ENCODE measurements at places on chromosomes 3 and 15. TPM values are rescaled to one million over a fixed set of nuclear protein-coding genes. Genes with fewer than 3 reads are reported as not detected.
A peak's percentile ranks its signal among the peaks of the same experiment; 100 is the strongest.

GRCh38 chr15:37792351-37792750 is 142.1 kb upstream of the TMCO5A start:
- DNase-seq = no peak

DNA sequence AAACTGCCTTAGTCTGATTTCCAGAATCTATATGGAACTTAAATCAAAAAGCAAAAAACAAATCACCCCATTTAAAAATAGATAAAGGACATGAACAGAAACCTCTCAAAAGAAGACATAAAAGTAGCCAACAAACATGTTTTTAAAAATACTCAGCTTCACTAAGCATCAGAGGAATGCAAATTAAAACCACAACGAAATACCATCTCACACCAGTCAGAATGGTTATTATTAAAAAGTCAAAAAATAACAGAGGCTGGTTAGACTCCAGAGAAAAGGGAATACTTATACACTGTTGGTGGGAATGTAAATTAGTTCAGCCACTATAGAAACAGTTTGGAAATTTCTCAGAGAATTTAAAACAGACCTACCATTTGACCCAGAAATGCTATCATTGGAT is 367.9 kb downstream of the ZIC4 start:
- DNase-seq = no peak

The CDCP1 gene
- total RNA-seq = 17.4 TPM

- peak; percentile 20 for DNase-seq
Observed at GRCh38 chr15:52653431-52653964, 25.7 kb downstream of the ATOSA start.

The HRG gene
- total RNA-seq = not detected

DNA sequence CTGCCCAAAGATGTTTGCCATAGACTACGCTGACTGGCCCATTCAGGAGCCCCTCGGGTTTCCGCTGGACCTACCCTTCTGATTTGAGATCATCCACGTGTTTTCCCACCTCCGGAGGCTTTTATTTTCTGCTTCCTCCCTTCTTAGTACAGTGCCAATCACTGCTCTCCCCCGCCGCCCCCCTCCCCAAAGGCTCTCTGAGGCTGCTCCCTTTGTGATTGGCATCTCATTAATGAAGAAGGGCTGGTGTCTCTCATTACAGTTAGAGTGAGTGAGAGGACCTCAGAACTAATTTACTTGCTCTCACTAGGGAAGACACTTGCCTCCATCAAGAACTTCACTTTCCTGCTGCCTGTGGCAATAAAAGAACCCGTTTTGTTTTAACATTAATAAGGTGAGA is 284.7 kb upstream of the ICE2 start:
- DNase-seq = peak; percentile 28

Data from GM23338 (cell line).